ENCODE measurements at places on chromosomes 16 and 17.

- no peak for DNase-seq
These were observed 46.7 kb downstream of the C16orf82 start for GRCh38 chr16:27113341-27113841.

DNA sequence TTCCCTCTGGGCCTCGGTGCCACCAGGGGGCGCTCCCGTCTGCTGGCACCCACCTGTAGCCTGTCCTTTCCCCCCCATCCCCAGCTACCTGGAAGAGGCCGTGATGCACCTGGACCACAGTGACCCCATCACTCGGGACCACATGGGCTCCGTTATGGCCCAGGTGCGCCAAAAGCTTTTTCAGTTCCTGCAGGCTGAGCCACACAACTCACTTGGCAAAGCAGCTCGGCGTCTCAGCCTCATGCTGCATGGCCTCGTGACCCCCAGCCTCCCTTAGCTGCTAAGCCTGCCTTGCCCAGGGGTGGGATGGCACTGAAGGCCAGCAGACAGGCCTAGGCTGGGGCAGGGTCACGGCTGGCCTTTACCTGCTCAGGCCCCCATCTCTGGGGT is 818 bp upstream of the NRN1L start:
- DNase-seq, result peak; percentile 82

GRCh38 chr16:17286443-17286842 is 184.3 kb downstream of the XYLT1 start:
- DNase-seq, result no peak

DNA sequence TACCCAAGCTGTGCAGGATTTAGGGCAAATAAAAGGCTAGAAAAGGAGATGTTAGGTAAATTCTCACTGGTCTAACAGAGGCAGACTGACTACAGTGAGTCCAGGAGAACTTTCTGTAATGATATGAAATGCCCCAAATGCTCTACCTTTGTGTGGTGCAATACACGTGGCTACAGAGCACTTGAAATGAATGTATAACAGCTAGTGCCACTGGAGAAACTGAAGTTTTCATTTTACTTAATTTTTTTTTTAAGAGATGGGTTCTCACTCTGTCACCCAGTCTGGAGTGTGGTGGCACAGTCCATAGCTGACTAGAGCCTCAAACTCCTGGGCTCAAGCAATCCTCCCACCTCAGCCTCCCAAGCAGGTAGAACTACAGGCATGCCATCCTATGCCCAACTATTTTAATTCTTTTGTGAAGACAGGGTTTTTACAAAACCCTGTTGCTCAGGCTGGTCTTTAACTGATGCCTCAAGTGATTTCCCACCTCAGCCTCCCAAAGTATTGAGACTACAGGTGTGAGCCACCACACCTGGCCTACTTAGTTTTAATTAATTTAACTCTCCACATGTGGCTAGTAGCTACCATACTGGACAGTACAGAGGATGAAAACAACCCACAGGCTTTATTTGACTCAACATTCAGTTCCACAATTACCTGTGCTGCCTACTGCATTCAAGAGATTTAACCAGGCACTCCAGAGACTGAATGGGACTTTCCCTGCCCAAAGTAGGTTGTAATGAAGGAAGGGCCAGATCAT is 84.8 kb upstream of the PLEKHM1 start:
- DNase-seq, result no peak

GRCh38 chr17:17794382-17794781 is 42.4 kb downstream of the SREBF1 start:
- no peak for DNase-seq

GRCh38 chr17:69179227-69179952 is 37.7 kb upstream of the ABCA6 start:
- peak; percentile 58 for DNase-seq

DNA sequence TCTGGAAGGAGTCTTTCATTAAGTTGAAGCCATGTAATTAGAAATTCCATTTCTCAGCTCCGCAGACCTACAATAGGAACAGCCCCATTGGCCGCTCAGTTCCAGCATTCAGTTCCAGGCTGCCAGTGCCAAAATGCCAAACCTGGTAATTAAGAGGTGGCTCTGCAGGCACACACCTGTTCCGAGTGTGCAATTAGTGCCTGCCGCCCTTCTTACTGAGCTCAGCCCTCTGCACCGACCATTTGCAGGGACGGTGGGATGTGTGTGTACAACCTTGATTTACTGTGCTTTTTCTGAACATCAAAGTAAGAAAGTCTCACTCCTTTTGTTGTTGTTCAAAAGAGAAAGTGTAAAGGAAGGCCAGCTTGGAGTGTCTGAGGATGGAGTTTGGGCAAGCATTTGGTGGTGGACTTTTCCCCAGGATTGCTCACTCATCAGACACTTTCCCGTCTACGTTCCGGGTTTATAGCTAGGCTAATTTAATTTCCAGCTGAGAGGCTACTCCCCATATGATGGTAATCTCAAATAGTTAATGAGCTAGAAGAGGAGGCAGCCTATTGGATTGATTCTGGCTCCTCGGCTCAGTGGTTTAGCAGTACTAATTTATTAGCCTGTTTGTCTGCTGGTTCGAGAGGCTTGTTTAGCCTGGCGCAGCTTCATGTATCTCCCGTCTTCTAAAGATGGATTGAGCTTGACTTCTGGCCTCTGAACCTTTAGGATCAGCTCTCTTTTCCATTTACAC is 20.0 kb downstream of the HS3ST3B1 start:
- no peak for DNase-seq

DNA sequence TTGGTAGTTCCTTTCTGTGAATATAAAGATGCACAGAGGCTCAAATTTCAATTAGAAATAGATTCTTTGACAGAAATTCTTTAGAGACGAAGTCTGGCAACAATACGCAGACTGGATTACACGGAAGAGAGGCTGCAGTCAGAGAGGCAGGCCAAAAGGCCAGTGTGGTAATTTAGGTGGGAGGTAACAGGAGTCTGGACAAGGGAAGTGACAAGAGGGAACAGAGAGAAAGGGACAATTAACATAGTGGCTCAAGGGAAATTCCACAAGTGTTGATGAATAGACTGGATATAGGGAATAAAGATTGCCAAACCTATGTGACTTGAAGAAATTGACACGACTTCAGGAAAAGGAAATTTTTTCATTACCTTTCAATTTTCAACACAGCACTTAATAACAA is 54.6 kb downstream of the STX8 start:
- peak; percentile 24 for DNase-seq

GRCh38 chr17:64497565-64498035 is 746 bp upstream of the POLG2 start:
- DNase-seq, result no peak

GRCh38 chr17:68909066-68909465 is 46.1 kb downstream of the ABCA8 start:
- DNase-seq, result peak; percentile 84

- DNase-seq, result no peak
These were observed 10.5 kb upstream of the C17orf58 start for GRCh38 chr17:68006797-68007196.

- DNase-seq, result peak; percentile 64
These were observed 7.2 kb upstream of the CCDC182 start for GRCh38 chr17:57752031-57752905.

DNA sequence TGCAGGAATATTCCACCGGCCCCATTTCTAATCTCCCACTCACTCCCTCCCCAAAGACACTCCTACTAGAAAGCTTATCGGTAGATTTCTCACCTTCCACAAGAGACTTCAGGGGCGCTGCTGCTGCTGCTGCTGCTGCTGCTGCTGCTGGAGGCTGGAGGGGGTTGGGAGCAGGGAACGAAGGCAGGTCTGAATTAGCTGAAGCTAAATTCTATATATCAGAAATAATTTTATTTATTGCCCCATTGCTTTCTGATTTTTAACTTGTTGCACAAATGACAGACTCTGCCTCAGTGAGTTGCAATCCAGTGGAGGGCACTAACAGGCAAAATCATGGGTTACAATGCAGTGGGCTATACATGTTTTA is 25.8 kb upstream of the HLF start:
- no peak for DNase-seq

GRCh38 chr17:76146053-76146851 is 5.2 kb upstream of the FOXJ1 start:
- DNase-seq, result no peak

- DNase-seq, result no peak
These were observed 176.6 kb upstream of the IRX6 start for GRCh38 chr16:55147396-55147795.

DNA sequence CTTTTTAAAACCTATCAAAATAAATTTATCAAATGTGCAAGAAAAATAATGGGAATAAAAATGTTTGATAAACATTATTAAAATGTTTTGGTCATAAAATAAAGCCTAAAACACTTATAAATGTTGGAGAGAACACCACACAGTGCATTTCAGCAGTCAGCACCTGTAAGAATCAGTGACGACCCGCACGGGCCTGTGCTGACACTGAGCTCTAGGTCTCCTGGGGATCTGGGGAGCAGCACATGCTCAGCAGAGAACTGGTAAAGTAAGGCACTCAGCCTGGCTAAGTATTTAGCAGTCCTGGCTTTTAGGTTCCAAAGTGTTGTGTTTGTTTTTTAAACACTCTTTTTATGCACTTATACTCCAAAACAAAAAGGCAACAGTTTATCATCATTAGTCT is 46.9 kb downstream of the HELZ start:
- DNase-seq, result no peak

- no peak for DNase-seq
These were observed 45.6 kb downstream of the SMPD3 start for GRCh38 chr16:68402748-68403040.

DNA sequence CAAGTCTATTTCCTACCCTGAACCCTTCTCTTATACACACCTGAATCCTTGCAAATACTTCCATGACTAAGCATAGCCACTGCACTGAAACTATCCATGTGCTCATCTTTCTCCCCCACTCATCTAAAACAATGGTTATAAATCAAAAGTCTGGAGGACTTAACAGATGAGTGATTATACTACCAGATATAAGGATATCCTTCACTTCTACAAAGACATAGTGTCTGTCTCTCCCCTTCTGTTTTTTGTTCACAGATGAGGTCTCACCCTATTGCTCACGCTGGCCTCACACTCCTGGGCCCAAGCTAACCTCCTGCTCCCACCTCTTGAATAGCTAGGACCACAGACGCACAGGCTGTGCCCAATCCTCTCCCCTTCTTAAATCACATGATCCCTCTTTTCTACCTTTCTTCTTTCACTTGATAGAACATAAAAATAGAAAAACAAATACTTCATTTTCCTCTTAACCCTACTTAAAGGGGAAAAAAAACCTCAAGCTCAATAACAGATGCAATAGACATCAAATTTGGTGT is 19.2 kb downstream of the CEP112 start:
- no peak for DNase-seq

- peak; percentile 28 for DNase-seq
These were observed 83.9 kb upstream of the IRX3 start for GRCh38 chr16:54370278-54371040.

All from suppressor macrophage (primary cell).